ENCODE measurements at places on chromosomes 3 and 15. TPM values are rescaled to one million over a fixed set of nuclear protein-coding genes. Genes with fewer than 3 reads are reported as not detected.

MYLK gene
- not detected for total RNA-seq

TP63 gene
- total RNA-seq, result 1.0 TPM

CISH gene
- total RNA-seq, result 481 TPM

IL1RAP gene
- total RNA-seq, result 20.2 TPM

IGSF11 gene
- total RNA-seq, result 0.95 TPM

SLC30A4 gene
- 3.7 TPM for total RNA-seq

ENTPD3 gene
- total RNA-seq, result not detected

MYRIP gene
- total RNA-seq, result not detected

FBN1 gene
- 1.1 TPM for total RNA-seq

SNTN gene
- total RNA-seq, result not detected

VIPR1 gene
- total RNA-seq, result 4.4 TPM

LYZL4 gene
- not detected for total RNA-seq

NUP210 gene
- 160 TPM for total RNA-seq

CD200R1L gene
- total RNA-seq, result not detected
